ENCODE measurements at places on chromosomes 4 and X.
A peak's percentile ranks its signal among the peaks of the same experiment; 100 is the strongest.

GRCh38 chrX:87049567-87049966, 468.0 kb upstream of the KLHL4 start:
- H3K27me3 ChIP-seq: no peaks in the 10 kb centered on the region
- no peaks in the 10 kb centered on the region for H3K4me1 ChIP-seq
- DNase-seq: no peak
- no peak overlapping the region for H3K27ac ChIP-seq
- no peaks in the 10 kb centered on the region for H3K36me3 ChIP-seq

DNA sequence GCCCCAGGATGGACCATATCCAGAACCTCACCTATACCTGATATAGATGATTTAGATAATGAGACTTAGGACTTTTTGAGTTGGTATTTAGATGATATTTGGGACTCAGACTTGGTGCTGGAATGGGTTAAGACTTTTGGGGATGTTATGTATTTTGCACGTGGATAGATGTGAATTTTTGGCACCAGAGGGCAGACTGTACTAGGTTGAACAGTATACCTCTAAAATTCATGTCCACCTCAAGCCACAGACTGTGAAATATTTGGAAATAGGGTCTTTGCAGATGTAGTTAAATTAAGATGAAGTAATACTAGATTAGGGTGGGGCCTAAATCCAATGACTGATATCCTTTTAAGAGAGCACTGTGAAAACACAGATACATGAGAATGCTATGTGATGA, 15.6 kb downstream of the RBM41 start:
- DNase-seq: no peak
- H3K4me1 ChIP-seq: no peaks in the 10 kb centered on the region
- peaks cover 11% of the 10 kb centered on the region for H3K36me3 ChIP-seq
- H3K27me3 ChIP-seq: no peaks in the 10 kb centered on the region

GRCh38 chr4:176868676-176869075, 76.0 kb upstream of the VEGFC start:
- no peaks in the 10 kb centered on the region for H3K27me3 ChIP-seq
- no peaks in the 10 kb centered on the region for H3K36me3 ChIP-seq
- no peak overlapping the region for H3K4me3 ChIP-seq
- DNase-seq: no peak
- H3K4me1 ChIP-seq: no peaks in the 10 kb centered on the region

GRCh38 chr4:156158747-156159146, 205.1 kb upstream of the CTSO start:
- DNase-seq: no peak
- H3K4me1 ChIP-seq: no peaks in the 10 kb centered on the region
- H3K27me3 ChIP-seq: no peaks in the 10 kb centered on the region
- no peak overlapping the region for H3K27ac ChIP-seq

GRCh38 chrX:150258176-150258425, 105.0 kb upstream of the MAMLD1 start:
- no peaks in the 10 kb centered on the region for H3K27me3 ChIP-seq
- no peak overlapping the region for H3K27ac ChIP-seq
- no peak overlapping the region for H3K4me3 ChIP-seq
- H3K36me3 ChIP-seq: no peaks in the 10 kb centered on the region

DNA sequence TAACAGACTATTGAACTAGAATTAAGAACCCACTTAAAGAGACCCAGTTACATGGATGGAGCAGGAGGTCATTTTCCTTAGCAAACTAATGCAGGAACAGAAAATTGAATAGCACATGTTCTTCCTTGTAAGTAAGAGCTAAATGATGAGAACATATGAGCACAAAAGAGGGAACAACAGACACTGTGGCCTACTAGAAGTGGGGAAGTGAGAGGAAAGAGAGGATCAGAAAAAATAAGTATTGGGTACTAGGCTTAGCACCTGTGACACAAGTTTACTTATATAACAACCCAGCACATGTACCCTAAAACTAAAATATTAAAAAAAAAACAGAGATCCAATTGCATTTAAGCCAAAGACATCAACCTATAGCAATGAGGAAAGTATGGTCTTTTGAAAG, 26.2 kb downstream of the ARAP2 start:
- DNase-seq: peak; percentile 18
- no peak overlapping the region for H3K4me3 ChIP-seq
- H3K36me3 ChIP-seq: peaks cover 8% of the 10 kb centered on the region
- no peaks in the 10 kb centered on the region for H3K27me3 ChIP-seq
- H3K4me1 ChIP-seq: peaks cover 11% of the 10 kb centered on the region

- peaks cover 5% of the 10 kb centered on the region for H3K27me3 ChIP-seq
- H3K4me3 ChIP-seq: no peak overlapping the region
- no peaks in the 10 kb centered on the region for H3K4me1 ChIP-seq
- no peaks in the 10 kb centered on the region for H3K36me3 ChIP-seq
Measured at GRCh38 chrX:21658746-21659145, 616 bp upstream of the KLHL34 start.

DNA sequence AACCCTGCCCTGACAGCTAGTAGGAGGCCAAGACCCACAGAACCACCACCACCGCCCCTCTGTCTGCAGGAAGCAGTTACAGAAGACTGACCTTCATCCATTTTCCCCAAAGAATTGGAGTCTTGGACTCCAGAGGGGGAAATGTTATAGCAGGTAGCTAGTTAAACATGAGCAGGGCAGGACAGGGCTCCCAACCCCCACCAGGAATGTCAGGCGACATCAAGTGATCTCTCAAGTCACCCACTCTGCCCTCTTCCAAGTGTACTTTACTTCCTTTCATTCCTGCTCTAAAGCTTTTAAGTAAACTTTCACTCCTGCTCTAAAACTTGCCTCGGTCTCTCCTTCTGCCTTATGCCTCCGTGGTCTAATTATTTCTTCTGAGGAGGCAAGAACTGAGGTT, 17.1 kb upstream of the AADAT start:
- H3K4me1 ChIP-seq: no peaks in the 10 kb centered on the region
- no peak overlapping the region for H3K4me3 ChIP-seq
- no peaks in the 10 kb centered on the region for H3K27me3 ChIP-seq
- H3K36me3 ChIP-seq: no peaks in the 10 kb centered on the region

DNA sequence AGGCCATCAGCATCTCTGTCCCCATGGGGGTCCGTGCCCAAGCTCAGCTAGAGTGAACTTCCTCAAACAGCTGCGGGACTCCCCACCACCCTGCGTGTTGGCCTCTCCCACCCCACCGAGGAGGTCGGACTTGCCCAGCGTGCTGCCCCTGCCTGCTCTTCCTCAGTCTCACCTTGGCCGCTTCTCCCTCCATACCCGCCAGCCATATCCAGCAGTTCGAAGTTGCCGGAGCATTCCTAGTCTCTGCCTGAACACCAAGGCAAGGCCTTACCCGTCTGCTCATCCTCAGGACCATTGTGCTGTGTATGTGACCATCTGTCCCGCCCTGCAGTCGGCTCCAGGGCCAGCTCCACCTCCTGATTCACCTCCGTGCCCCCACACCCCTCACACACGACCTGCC, 84.5 kb downstream of the WFS1 start:
- no peaks in the 10 kb centered on the region for H3K4me1 ChIP-seq
- no peaks in the 10 kb centered on the region for H3K36me3 ChIP-seq
- no peak overlapping the region for H3K4me3 ChIP-seq
- no peaks in the 10 kb centered on the region for H3K27me3 ChIP-seq
- no peak overlapping the region for H3K27ac ChIP-seq

- H3K27ac ChIP-seq: no peak overlapping the region
- H3K27me3 ChIP-seq: no peaks in the 10 kb centered on the region
- DNase-seq: no peak
- H3K4me1 ChIP-seq: no peaks in the 10 kb centered on the region
- H3K4me3 ChIP-seq: no peak overlapping the region
- no peaks in the 10 kb centered on the region for H3K36me3 ChIP-seq
Measured at GRCh38 chr4:176529574-176529973, 209.8 kb downstream of the SPCS3 start.

DNA sequence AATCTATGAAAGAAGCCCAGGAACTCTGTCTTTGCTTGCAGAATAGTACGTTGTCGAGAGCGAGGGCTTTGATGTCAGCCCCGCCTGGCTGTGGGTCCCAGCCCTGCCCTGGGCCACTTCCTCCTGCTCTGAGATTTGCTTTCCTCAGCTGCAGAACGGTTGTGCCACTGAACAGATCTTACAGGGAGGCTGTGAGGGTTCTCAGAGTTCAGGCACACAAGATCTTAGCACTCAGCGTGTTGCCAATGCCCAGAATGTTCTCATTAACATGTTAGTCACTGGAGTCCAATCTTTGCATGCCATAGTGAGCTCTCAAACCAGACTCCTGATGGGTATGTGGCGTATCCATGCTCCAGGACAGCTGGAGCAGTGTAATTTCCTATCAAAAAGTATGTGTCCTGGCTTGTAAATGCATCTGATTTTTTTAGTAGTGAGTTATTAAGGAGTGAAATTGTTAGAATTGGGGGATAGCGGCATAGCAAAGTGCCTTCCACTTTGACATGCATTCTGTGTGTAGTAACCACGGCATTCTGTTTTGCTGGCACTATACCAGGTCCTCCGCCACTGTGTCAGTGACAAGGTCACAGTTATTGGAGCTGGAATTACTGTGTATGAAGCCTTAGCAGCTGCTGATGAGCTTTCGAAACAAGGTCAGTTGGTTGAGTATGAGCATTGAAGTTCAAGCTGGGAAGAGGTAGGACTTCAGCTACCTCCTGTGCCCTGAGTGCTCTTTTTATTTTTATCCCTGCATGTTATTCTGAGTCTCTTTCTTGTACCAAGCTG, 31.6 kb downstream of the TKTL1 start:
- no peaks in the 10 kb centered on the region for H3K36me3 ChIP-seq
- no peak overlapping the region for H3K4me3 ChIP-seq
- peaks cover 14% of the 10 kb centered on the region for H3K4me1 ChIP-seq

GRCh38 chr4:169251291-169252235, 19.2 kb downstream of the SH3RF1 start:
- DNase-seq: no peak
- H3K4me3 ChIP-seq: no peak overlapping the region
- peaks cover 6% of the 10 kb centered on the region for H3K4me1 ChIP-seq

- H3K27me3 ChIP-seq: no peaks in the 10 kb centered on the region
- peaks cover 30% of the 10 kb centered on the region for H3K4me1 ChIP-seq
- H3K36me3 ChIP-seq: no peaks in the 10 kb centered on the region
Measured at GRCh38 chr4:138305050-138305449, 62.9 kb upstream of the SLC7A11 start.

DNA sequence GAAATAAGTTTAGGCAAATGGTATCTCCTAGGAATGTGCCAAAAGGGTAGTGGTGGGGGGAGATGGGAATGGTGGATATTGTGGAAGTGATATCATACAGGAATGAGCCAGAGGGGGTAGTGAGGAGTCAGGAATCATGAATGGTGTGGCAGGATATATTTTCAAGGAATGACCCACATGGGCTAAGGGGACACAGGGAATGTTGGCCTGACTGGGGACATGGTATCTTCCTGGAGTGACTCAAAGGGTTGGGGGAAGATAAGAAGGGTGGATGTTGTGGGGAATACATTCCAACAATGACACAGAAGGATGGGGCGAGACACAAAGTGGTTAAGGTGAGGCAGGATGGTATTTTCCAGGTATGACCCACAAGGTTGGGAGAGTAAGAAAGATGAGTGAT, 60.6 kb downstream of the MAOA start:
- H3K4me1 ChIP-seq: no peaks in the 10 kb centered on the region
- H3K4me3 ChIP-seq: no peak overlapping the region
- no peak overlapping the region for H3K27ac ChIP-seq
- H3K27me3 ChIP-seq: no peaks in the 10 kb centered on the region
- H3K36me3 ChIP-seq: no peaks in the 10 kb centered on the region

- peaks cover 92% of the 10 kb centered on the region for H3K36me3 ChIP-seq
- no peak for DNase-seq
- peak overlapping the region; percentile 51 for H3K27ac ChIP-seq
- H3K4me1 ChIP-seq: peaks cover 10% of the 10 kb centered on the region
Measured at GRCh38 chr4:83268491-83268890, 16.1 kb downstream of the COQ2 start.

- H3K4me3 ChIP-seq: no peak overlapping the region
- no peak overlapping the region for H3K27ac ChIP-seq
- H3K4me1 ChIP-seq: no peaks in the 10 kb centered on the region
- no peaks in the 10 kb centered on the region for H3K27me3 ChIP-seq
- no peak for DNase-seq
Measured at GRCh38 chrX:51851507-51852085, 41.8 kb upstream of the MAGED1 start.

GRCh38 chrX:134480061-134480460, 20.1 kb downstream of the HPRT1 start:
- H3K27me3 ChIP-seq: no peaks in the 10 kb centered on the region
- DNase-seq: no peak
- no peaks in the 10 kb centered on the region for H3K4me1 ChIP-seq
- peaks cover 16% of the 10 kb centered on the region for H3K36me3 ChIP-seq
- no peak overlapping the region for H3K4me3 ChIP-seq

DNA sequence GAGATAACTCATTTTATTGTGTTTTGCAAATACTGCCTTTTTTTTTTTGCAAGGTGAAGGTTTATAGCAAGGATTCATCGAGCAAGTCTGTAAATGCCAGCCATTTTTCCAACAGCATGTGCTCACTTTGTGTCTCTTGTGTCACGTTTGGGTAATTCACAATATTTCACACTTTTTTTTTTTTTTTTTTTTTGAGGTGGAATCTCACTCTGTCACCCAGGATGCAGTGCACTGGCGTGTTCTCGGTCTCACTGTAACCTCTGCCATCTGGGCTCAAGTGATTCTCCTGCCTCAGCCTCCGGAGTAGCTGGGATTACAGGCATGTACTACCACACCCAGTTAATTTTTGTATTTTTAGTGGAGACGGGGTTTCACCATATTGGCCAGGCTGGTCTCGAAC, 1.9 kb downstream of the RNF4 start:
- H3K27me3 ChIP-seq: no peaks in the 10 kb centered on the region
- no peak for DNase-seq
- peaks cover 29% of the 10 kb centered on the region for H3K4me1 ChIP-seq
- H3K36me3 ChIP-seq: peaks cover 11% of the 10 kb centered on the region
- peak overlapping the region; percentile 91 for H3K27ac ChIP-seq
- no peak overlapping the region for H3K4me3 ChIP-seq

- DNase-seq: peak; percentile 20
- no peaks in the 10 kb centered on the region for H3K27me3 ChIP-seq
- H3K27ac ChIP-seq: no peak overlapping the region
Measured at GRCh38 chrX:102652031-102652688, 877 bp downstream of the GPRASP1 start.

DNA sequence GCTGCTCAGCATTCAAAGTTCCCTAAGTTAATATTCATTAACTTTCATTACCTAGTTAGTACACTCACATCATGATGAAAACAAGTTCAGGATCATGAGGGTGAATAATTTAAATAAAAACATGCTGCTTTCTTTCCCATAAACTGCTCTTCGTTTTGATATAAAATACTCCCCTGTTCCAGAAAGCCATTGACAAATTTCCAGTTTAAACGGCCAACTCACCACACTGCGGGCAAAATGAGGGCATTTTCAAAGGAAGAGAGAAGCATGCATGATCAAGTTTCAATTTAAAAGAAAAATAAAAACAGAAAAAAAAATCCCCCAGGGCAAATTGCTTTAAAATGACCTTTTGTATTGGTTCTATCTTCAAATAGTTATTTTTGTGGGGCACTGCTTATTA, 69.6 kb downstream of the EPHA5 start:
- no peak overlapping the region for H3K4me3 ChIP-seq

DNA sequence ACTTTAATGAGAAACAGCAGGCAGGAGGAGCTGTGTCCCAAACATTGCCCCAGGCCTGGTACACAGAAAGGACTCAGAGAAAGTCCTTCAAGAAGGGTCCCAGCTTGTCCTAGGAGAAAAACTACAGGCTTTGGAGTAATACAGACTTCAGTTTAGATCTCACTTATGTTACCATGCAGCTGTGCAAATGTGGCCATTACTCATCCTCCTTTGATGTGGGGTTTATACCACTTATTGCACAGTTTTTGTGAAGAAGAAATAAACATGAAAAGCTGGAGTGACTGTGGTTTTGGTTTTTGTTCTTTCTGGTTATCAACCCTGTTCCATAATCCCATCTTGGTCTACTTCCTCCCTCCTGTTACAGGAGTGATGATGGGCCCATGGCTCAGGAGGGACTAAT, 8.1 kb upstream of the CYTL1 start:
- peaks cover 6% of the 10 kb centered on the region for H3K4me1 ChIP-seq
- DNase-seq: no peak
- H3K27me3 ChIP-seq: no peaks in the 10 kb centered on the region
- H3K36me3 ChIP-seq: no peaks in the 10 kb centered on the region
- no peak overlapping the region for H3K27ac ChIP-seq
- no peak overlapping the region for H3K4me3 ChIP-seq

Data from CD14-positive monocyte (primary cell).